ENCODE measurements at places on chromosomes 6 and 20.

DNA sequence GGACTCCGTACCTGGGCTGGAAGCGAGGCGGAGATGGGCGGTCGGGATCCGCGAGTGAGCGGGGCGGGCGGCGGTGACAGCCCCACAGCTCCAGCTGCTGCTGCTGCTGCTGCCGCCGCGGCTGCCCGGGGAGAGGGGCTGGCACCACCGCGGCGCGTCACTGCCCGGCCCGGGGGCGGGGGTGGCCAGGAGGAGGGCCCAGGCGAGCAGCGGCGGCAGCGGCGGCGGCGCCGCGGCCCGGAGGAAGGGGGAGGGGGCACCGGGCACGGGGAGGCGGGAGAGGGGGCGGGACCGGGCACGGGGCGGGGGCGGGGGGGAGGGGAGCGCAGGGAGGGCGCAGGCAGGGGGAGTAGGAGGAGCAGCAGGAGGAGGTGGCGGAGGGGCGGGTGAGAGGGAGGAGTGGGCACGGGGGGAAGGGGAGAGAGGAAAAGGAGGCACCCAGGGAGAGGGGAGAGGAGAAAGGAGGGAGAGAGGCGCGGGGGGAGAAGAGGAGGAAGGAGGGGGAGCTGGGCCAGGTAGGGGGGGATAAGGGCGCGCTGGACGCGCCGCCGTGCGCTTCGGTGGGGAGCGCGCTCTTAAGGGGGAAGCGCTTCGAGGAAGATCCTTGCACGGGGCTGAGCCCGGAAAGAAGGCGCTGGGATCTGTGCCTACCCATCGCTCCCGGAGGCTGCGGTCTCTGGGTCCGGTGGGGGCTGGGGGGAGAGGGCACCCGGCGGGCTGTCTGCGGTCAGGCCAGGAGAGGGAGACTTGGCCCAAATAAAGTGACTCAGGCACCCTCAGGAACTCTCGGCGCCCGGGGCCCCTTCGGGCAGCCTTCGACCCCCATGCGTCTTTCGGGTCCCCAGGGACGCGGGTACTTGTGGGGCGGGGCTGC is 101.5 kb downstream of the NOL4L start:
- DNase-seq, result peak; percentile 33

- no peak for DNase-seq
These were observed 109.9 kb downstream of the FYN start for GRCh38 chr6:111763381-111763780.

- DNase-seq, result no peak
These were observed 74.6 kb downstream of the ATRN start for GRCh38 chr20:3545401-3545925.

GRCh38 chr6:149899926-149900619 is 2.2 kb upstream of the RAET1E start:
- no peak for DNase-seq

- DNase-seq, result no peak
These were observed 27.1 kb upstream of the TOP1 start for GRCh38 chr20:41001497-41001896.

GRCh38 chr6:152637296-152638047 is at the start of gene SYNE1:
SYNE1 (minus strand) TSS chr6:152637362; CDS start chr6:152628331, 9,031 bp downstream.
- DNase-seq, result no peak

DNA sequence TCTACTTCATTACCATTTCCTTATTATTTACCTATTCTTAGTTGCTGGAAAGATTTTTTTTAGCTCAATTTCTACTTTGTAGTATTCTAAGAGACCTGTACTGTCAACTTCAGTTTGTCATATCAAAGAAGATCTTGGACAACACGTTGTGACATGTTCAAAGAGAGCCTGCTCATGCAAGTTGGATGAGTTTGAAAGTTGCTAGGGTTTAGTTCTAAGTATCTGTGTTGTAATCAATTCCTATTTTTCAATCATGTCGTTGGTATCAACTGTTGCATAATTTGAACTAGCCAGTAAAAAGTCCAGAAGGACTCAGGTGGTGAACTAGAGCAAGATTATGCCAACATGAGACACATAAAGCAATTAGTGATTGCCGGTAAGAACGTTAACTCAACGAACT is 30.2 kb downstream of the PKIB start:
- DNase-seq, result no peak

- DNase-seq, result no peak
These were observed 61.9 kb upstream of the CITED2 start for GRCh38 chr6:139436200-139436956.

DNA sequence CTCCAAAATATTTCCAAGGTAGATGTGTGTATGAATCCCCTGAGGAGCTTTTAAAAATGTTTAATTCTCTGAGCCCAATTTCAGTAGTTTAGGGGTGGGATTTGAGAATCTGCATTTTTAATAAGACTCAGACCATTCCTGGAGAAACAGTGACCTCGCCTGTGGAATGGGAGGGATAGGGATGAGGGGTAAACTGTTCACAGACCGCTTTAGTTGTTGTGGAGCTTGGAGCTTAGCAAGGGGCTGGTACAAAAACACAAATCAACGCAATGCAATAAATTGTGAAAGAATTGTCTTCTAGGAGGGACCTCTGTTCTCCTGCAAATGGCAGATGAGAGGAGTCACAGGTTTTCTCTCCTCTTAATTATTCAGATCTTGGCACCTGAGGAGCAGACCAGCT is 239.3 kb upstream of the SULF2 start:
- no peak for DNase-seq

- no peak for DNase-seq
These were observed 246.7 kb downstream of the ALDH8A1 start for GRCh38 chr6:134703206-134703605.

- DNase-seq, result no peak
These were observed 13.0 kb downstream of the GFOD1 start for GRCh38 chr6:13474360-13474759.

GRCh38 chr20:36784900-36785299 is 11.3 kb upstream of the DSN1 start:
- DNase-seq, result no peak

DNA sequence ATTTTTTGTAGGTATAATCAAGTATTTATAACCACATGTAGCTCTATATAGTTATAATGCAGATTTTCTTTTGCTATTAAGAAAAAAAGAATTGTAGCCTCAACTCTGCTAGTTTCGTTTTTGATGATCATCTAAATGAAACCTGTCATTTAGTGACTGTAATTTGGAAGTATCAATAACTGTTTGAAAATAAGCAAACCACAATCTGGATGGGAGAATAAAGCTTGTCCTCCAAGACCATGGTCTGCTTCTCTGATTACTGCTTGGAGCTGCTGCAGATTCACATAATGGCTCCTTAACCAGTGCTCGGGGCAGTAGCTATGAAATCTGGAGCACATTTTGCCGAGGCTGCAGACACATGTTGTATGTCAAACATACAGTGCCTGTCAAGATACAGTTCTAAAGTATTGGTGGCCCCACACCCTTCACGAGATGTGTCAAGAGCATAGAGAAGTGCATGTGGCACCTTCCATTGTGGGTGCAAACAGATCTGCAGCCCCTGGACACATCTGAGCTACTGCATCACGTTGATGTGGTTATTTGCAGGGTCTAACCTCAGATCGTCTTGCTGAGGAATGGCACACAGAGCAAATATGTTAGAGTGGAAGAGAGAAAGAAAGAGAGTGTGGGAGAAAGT is 255.7 kb upstream of the SUPT3H start:
- DNase-seq, result no peak

DNA sequence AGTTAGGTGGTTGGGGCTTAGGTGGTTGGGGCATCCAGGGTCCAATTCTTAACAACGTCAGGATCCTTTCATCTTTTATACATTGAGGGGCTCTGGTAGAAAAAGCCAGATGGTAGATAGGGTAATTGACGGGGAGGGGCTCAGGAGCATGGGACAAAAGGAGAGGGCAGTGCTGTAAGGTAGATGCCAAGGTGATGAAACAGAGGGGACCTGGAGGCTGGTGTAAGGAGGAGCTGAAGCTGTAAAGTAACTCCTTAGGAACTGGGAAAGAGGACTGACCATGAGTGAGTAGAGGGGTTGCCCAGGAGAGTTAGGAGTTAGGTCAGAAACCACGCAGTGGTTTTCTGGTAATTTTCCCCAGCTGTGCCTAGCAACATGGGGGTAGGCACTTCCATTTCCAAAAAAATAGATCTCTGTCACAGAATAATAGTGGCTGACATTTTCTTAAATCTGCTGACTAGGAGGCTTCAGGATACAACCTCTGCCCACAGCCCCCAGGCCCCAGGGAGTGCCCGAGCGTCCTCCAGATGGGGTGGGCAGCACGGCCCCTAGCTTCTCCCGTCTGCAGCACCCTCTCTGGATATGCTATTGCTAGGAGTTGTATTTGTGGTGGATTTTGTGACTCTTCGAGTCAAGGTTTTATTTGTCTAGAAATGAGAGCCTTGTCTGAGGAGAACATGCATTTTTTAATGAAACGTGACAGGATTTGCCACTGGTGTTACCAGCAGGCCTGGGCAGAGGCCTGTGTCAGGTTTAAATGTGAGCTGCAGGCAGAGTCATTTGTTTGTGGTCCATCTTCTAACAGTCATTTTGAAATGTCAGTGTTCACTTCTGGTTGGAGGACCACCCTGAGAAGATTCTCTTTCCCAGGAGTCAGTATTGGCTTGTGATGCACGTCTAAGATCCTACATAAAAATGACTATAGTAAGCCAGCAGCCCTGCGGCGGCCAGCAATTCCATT is 44.6 kb downstream of the TULP4 start:
- no peak for DNase-seq

GRCh38 chr6:113496166-113496565 is 361.0 kb upstream of the MARCKS start:
- no peak for DNase-seq

- DNase-seq, result peak; percentile 10
These were observed 58.7 kb downstream of the VAPB start for GRCh38 chr20:58447511-58448391.

DNA sequence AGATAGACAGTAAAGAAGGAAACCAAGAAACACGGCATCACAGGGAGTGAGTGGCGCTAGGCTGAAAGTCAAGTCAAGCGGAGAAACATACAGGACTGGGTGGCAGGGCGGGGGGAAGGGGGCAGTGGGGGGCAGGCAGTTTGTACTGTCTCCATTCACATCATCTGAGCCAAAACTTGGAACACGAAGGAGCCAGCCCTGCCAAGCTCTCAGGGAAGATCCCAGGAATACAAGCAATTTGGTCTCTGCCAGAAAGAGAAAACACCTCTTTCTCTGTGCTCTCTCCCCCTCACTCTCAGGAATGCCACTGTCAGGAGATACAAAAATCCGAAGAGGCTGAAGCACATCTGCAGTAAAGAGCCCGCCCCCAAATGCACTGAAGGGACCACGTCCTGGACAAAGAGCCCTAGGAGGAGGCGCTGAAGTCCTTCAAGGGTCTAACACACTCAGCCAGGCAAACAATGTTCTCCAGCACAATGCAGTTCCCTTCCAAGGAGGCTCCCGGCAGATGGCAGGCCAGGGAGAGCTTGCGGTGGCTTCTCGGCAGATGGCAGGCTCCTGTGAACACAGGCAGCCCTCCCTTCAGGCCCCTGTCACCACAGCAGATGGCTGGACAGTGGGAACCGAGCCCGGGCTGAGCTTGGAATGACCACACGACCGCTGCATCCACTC is 90.0 kb downstream of the ATP9A start:
- DNase-seq, result no peak

DNA sequence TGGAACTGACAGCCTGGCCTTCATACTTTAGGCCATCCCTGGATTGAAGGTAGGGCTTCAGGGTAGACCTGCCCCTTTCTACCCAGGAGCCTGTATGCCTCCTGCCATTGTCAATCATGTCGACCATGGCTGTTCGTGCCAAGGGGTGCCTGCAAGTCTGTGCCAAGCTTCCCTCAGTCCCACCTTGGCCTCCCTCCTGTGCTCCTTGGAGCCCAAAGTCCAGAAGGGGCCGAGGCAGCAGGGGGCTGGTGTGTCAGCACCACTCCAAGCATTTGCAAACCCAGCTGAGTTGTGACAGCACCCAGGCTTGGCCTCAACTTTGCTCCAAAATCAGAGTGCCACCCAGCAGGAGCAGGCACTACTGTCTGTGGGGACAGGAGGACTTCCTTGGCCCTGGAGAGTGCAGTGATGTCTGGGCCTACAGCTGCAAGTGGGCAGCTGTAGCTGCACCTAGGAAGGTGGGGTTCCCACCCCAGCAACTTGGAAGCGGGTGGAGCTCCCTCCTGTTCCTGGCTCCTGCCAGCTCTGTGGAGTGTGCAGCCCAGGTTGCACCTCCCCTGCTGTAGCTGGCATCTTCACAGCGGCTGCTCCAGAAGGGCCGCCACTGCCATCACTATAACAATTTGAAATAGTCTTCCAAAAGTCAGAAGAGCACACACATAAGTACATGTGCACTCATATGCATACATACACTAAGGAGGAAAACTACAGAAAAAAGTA is 1719.3 kb downstream of the HACE1 start:
- no peak for DNase-seq

GRCh38 chr6:26246058-26246457 is 118.9 kb upstream of the BTN3A2 start:
- DNase-seq, result no peak

DNA sequence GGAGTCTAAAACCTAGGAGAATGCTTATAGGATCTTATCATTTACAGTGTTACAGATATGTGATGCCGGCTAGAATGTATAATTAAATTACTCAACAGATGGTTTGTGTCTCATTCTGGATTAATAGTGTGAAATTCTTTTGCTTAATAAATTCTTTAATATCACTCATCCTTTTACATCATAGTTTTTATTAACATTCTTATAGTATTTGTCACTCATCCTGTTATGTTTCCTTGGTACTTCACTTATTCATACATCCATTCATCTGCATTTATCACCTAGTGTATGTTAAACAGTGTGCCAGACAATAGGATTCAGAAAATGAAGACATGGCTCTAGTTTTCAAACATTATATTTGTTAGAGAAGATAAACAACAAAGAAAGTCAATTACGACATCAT is 468.7 kb downstream of the FRK start:
- DNase-seq, result no peak

GRCh38 chr6:16418151-16418550 is 179.8 kb downstream of the GMPR start:
- no peak for DNase-seq

DNA sequence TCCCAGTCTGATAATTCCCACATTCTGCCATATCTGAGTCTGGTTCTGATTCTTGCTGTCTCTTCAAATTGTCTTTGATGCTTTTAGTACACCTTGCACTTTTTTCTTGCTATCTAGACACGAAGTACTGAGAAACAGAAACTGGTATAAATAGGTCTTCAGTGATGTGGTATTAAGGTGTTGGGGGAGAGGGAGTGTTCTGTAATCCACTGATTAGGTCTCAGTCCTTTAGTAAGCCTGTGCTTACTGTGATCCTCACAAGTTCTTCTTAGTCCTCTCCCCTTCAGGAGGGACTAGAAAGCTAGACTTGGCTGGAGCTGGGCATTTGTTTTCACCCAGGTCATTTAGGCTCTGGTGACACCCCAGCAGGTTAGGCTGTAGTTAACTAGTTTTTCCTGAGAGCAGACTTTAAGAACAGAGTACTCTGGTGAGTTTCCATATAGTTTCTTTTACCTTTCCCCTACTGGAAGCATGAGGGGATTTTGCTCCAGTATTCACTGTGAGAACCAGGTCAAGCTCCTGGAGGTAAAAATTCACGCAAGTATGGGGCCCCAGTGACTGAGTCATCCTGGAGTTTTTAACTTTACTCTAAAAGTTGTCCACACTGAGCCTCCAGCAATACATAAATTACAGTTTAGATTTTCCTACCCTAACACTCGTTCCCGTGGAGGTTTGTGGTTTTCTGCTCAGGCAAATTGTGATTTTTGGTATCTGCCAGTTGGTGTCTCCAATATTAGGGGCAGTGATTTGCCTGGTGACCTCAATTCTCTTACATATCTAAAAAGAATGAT is 154.6 kb downstream of the CDKAL1 start:
- no peak for DNase-seq

GRCh38 chr6:162177746-162178145 is 549.8 kb downstream of the PRKN start:
- DNase-seq, result no peak

Data from stimulated activated CD8-positive, alpha-beta memory T cell treated with anti-CD3 and anti-CD28 coated beads, Interleukin-4, amount 100 ng/mL, for 1 hour (primary cell).